ENCODE measurements at places on chromosomes 5 and 9.

DNA sequence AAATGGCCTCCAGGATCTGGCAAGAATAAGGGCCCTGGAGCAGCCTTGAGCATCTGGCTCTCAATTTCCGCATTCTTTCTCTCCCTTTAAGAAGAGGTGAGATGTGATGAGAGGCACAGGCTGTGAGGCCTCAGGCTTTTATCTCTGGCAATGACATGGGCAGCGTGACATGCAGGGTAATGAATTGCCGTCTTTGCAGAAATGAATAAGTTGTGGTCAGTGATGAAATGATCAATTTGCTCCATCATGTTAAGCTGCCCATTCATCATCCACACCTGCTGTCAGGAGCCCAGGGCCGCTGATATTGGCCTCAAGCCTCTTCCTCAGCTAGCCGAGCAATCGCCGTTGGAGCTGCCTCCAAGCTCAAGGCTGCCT, 265.3 kb downstream of the TRIM32 start:
- DNase-seq, result no peak

DNA sequence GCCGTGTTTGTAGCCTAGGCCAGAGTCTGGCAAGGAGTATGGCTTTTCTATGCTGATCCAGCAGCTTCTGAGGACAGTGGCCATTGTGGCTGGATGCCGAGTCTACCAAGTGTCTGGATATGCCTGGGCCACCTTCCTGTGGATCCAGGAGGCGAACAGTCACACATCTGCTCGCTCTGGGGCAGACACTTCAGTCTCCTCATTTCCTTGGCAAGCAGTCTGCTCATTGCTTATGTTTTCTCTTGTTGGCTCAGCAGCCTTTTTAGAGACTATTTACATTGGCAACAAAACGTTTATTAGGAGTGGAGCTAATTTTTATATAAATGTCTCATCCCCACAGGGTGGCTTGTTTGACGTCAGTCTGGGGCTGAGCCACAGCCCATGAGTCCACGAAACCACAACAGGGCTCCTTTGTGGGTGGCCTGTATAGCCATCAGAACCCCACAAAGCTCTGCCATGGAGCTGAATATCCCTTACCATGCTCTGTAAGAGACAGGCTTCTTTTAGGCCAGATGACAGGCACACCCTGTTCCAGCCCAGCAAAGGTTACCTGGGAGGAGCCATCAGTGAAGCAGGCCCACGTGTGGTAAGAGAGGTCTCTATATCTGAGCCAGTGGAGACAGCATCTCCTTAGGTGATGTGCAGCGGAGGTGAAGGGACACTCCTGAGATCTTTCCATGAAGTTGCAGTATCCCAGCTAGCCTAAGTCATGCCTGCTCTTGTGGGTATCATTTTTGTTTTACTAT, 221.7 kb downstream of the DIRAS2 start:
- peak; percentile 81 for DNase-seq

- DNase-seq, result no peak
Measured at GRCh38 chr9:131798246-131798645, 58.4 kb upstream of the RAPGEF1 start.

GRCh38 chr9:69109152-69109551, 64.9 kb upstream of the TJP2 start:
- no peak for DNase-seq

- DNase-seq, result no peak
Measured at GRCh38 chr5:152689250-152689711, 284.2 kb upstream of the NMUR2 start.

All from astrocyte of the spinal cord (primary cell).